ENCODE measurements at places on chromosomes 6 and 20.

DNA sequence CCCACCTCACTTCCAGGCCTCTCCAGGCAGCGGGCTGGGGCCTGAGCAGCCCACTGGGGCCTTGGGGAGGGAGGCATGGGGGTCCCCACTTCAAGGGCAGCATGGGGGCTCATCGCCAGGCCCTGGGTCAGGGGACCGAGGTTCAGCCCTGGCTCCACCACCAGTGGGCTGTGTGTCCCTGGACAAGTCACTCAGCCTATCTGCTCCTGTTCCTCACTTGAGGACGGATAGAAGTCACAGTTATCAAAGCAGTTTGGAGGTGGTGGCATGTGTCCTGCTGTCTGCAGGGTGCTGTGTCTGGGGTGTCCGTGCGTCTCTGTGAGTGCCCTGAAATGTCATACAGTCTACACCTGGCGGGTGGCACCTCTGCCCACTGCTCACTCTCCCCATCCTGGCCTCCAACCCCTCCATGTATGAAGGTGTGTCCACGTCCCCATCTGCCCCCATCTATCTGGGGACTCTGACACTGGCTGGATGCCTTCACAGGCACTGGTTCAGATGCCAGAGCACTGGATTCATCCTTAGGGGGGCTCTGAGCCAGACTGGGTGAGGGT lies 3.6 kb downstream of the EEF1A2 start:
- no peak for DNase-seq

GRCh38 chr6:99592900-99593299 lies 13.7 kb upstream of the PRDM13 start:
- no peak for DNase-seq

DNA sequence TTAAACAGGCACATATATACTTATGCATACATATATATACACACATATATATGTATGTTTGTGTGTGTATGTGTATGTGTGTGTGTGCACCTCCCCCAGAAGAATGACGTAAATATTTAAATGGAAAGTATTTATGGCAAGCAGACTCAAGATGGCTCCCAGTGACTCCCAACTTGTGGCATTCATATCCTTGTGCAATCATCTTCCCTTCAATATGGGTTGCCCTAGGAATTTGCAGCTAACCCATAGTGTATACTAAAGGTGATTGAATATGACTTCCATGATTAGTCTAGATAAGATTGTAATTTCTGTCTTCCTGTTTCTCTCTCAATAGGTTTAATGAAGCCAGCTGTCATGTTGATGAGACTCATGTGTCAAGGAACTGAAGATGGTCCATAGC lies 127.6 kb downstream of the TRDN start:
- no peak for DNase-seq

DNA sequence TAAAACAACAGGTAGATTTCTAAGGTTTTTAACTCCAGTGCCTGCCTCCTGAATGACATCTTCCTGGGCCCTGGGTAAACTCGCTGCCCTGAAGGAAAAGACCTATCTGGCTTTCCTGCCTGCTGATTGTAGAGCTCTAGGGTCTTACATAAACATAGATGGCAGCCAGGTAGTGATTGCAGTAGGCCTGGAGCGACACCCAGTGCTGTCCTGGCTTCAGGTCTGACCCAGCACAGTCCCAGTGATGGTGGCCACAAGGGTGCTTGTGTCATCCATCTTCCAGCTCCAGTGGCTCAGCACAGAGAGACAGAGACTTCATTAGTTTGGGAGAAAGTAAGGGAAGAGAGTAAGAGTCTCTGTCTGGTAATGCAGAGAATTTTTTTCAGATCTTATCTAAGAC lies 542.9 kb upstream of the IMPG1 start:
- DNase-seq = no peak

GRCh38 chr20:10504994-10505730 lies 70.1 kb downstream of the SLX4IP start:
- no peak for DNase-seq

GRCh38 chr20:17808357-17808756 lies 108.6 kb downstream of the BANF2 start:
- DNase-seq = no peak

GRCh38 chr6:39211183-39211582 lies 18.1 kb downstream of the KCNK5 start:
- no peak for DNase-seq

- DNase-seq = no peak
Observed at GRCh38 chr6:163436843-163437242, 22.3 kb downstream of the QKI start.

- DNase-seq = no peak
Observed at GRCh38 chr6:107228754-107229153, 113.4 kb upstream of the BEND3 start.

Measured in NCI-H2029 treated with DMSO at 0.1 percent for 48 hours (cell line).